ENCODE measurements at places on chromosomes 5 and 9.

GRCh38 chr5:112373885-112374284, 45.2 kb downstream of the EPB41L4A start:
- DNase-seq = no peak

GRCh38 chr5:118506217-118506852, 482.0 kb downstream of the DTWD2 start:
- DNase-seq = no peak

GRCh38 chr9:79280691-79281090, 291.1 kb upstream of the TLE4 start:
- no peak for DNase-seq

DNA sequence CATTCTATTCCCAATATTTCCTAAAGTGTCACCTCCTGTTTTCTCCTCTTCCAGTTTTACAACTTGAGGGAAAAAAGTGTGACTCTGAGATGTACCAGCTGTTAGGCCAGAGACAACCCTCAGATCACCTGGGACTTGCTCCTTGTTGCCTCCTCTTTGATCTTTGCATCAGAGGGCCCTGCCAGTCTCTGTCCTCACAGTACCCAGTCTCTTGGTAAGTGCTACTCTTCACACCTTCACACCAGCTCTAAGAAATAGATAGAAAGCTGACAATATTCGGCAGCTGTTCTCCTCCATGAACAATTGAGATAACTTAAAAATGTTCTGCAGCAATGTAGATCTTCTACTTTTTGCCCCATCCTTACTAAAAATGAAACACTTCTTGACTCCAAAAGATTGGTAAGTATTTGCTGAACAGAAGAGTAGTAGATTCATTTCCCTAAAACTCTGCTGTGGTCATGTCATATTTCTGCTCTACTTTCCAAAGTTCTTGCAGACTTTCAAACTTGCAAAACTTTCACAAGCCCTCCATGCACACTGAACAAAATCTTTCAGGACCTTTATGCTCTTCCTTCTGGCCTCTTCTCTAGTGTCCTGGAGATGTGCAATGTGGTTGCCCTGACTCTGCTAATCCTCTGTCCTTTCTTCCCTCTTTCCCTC, 188.6 kb downstream of the SNX18 start:
- no peak for DNase-seq

DNA sequence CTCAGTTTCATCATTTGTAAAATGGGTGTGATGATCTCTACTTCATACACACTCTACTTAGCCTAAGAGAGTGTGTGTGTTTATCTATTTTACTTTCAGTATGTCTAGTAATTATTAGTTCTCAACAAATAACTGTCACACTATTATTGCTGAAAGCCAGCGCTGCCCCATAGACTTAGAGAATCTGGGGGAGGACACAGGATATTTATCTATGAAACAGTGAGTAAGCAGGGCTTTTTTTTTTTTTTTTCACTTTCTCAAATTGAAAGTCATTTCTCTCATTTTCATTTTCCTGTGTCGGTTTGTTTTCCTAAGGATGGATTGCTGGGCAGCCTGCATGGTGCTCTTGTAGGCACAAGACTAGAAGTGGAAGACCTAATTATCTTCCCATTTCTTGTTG, 248.4 kb upstream of the RPS23 start:
- DNase-seq = no peak

DNA sequence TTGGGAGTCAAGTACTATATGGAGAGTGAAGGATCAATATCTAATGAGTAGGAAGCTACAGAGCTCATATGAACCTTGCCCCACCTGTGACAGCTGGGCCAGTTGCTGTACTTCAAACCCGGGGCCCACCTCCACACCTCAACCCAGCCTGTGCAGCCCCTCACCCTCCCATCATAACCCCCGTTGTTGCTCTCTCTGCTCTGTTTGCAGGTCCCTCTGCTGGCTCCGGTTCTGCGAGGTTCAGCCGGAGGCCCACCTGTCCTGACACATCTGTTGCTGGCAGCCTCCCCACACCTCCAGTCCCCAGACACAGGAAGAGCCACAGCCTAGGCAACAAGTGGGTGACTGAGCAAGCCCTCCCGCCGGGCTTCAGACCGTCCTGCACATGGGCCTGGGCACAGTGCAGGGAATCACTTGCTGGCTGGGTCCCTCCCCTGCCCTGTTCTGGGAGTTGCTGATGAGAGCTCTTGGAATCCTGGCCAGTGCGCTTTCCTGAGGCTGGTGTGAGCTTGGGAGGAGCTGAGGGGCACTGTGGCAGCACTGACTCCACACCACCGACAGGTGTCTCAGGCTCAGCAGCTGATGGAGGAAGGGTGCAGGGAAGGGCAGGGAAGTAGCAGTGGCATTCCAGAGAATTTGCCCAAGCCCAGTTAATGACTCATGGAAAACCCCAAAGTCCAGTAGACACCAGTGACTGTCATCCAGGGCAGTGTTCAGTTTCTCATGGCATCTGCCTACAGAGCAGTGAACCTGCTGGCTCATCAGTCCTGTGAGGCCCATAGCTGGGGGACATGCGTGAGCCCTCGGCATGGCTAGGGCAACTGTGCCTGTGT, 69.5 kb upstream of the GARNL3 start:
- DNase-seq = no peak

- peak; percentile 15 for DNase-seq
These were observed at the start of gene CCNJL for GRCh38 chr5:160312134-160312959. CCNJL (minus strand) TSS chr5:160312564; CDS start chr5:160311923, 641 bp downstream.

- no peak for DNase-seq
These were observed 71.8 kb upstream of the NFIL3 start for GRCh38 chr9:91495450-91495849.
